Activated T-helper 1 cell treated with anti-CD3 and anti-CD28 coated beads, Interleukin-2, amount 50 U/mL, for 16 hours (primary cell): ENCODE measurements at places on chromosomes 2 and 18.

DNA sequence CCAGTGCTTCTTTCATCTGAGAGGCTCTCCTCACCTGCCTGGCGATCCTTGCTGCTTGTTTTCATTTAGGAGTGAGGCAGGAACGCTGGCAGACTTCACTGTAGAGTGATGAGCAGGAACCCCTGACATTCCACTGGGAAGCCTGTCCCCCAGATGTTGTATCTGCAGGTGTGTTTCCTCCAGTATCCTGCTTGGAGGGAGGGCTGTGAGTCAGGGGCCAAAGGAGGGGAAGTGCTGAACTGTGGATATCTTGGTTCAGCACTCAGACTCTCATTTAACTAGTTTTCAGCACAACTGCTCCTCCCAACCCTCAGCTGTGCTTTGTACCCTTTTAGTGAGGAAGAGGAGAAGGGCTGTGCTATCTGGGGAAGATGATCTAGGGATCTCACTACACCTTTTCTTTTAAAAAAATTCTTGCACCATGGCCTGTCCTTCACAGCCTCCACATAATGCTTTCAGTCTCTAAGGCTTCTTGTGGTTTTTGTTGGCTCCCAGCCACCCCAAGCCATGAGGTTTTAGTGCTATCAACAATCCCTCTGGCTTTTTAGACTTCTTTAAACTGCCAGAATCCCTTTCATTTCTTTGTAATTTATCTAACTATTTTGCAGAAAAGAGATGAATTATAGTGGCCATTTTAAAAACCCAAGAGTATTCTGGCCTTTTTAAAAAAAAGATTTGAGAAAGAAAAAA is 11.2 kb downstream of the ANKAR start:
- no peak for DNase-seq

DNA sequence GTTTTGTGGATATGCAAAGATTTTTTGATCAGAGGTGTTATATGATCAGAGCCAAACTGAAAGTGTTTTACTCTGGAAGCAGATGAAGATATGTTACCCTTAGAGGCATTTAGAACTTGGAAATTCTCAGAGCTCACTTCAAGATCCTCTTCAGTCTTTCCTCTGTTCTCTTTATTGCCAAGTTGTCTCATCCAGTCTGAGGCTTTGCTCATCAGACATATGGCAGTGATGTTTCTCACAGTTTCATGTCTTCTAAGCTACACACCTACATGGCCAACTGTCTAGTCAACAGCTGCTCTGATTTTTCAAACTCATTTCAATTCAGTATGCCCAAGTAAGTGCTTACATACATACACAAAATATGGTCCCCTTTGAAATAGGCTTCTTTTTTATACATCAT is 1504.3 kb upstream of the PIK3C3 start:
- no peak for DNase-seq

GRCh38 chr2:199850218-199850717 is 724 bp downstream of the FTCDNL1 start:
- DNase-seq = no peak

- no peak for DNase-seq
These were observed 2.0 kb downstream of the HOXD3 start for GRCh38 chr2:176158855-176159662.

- DNase-seq = no peak
These were observed 1.4 kb upstream of the MBP start for GRCh38 chr18:77133835-77134496.

GRCh38 chr2:111671426-111672150 is 212.4 kb downstream of the ANAPC1 start:
- no peak for DNase-seq

DNA sequence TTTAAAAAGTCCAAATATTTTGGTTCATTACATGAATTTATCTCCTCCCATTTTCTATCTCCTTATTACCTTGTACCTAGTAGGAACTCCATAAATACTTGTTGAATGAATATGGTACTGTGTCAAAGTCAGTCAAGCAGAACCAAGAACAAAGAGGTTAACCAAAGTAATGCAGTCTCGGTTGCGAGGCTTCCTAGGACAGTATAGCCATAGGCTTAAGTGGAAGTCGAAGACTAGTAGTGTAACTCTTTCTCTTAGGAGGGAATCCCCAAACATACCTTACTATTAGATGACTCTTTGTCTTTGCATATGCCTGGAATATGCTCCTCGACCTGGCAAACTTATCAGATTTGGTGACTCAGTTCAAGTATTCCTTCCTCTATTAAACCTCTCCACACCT is 4.8 kb downstream of the LIPT1 start:
- no peak for DNase-seq

DNA sequence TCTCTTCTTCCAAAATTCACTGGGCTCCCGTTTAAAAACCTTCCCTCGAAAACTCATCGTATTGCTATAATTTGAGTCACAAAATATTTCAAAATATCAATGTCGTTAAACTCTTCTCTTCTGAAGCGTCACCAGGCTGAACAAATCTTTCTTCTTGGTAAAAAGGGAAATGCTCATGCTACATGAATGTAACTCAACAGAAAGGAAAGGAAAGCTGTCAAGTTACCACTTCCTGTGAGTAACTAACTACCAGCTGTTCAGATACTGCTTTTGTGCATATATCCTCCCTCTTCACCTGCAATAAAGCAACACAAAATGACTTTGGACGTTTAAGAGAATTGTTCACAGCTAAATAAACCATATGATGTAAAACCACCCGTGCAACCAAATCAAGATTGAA is 95.4 kb downstream of the DOCK10 start:
- DNase-seq = no peak

- DNase-seq = no peak
These were observed 208.3 kb upstream of the FANCL start for GRCh38 chr2:58449286-58450010.

DNA sequence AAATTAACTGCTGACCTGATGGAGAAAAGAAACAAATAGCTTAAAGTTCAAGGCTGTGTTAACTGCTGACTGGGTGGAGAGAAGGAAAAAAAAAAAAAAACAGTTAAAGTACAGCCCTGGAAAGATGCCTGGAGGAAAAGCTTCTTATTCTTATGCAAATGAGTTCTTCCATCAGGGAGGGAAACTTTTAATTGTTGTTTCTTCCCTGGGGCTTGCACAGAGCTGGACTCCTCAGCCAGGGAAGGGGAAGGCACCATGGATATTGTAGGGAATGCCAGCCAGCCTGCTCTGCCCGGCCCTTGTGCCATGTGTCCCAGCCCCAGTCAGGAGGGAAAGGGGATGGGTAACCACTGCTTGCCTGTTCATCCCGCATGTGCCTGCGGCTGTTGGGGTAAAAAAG is 833.1 kb upstream of the CRIM1 start:
- no peak for DNase-seq

DNA sequence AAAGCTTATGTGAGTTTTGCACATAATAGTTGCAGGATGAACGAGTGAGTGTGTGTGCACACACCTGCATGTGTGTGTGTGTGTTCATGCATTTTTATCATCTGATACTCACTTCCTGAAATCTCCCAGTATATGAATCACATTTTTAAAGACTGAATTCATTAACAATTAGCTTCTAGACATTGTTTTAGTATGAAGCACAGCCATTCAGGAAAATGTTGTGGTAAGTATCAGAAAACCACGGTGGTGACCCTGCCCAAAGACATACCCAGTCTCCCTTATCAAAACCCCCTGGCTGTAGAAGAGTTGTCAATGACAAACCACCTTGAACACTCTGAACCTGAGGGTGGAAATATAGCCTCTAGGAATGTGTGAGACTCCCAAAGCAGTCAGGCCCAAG is 220.8 kb downstream of the ALK start:
- DNase-seq = no peak

DNA sequence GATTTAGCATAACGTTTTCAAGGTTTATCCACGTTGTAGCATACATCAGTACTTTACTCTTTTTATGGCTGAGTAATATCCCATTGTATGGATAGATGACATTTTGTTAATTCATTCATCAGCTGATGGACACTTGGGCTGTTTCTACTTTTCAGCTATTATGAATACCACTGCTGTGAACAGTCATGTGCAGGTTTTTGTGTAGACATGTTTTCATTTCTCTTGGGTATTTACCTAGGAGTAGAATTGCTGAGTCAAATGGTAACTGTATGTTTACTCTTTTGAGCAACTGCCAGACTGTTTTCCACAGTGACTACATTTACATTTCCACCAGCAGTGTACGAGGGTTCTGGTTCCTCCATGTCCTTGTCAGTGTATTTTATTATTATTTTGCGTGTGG is 33.9 kb downstream of the COX7A2L start:
- no peak for DNase-seq

- DNase-seq = no peak
These were observed 26.4 kb downstream of the ASXL2 start for GRCh38 chr2:25851740-25852503.

DNA sequence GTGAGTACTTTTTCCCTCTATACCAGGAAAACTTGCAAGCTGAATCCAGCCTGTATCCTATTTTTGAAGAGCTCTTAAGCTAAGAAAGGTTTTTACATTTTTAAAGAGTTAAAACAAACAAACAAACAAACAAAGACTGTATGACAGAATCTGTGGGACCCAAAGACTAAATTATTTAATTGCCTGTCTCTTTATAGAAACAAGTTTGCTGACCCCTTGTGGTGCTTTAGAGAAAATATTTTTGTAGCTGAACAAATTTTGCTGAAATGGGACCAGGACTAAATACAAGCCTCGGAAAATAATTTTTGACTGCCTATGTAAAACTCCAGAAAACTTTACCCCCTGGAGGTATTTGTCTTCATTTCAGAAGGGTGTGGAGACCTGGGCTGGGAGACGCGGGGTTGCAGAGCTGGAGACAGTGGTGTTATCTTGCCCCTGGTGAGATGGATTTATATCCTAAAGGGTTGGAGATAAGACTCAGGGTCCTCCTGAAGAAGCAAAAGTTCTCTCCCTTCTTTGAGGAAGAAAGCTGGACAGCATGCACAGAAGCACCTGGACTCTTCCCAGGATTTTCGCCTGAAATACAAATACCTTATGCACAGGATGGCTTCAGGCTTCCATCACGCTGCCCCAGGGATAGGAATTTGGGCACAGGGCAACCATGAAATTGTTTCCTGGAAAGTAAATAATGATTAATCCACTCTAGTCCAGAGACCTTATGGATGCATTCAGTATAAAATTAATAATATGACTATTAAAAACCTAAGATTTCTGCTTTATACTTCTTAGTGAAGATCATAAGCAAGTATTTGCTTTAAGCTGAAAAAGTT is 54.3 kb downstream of the TMX3 start:
- DNase-seq = no peak

GRCh38 chr2:176251928-176252327 is 17.3 kb upstream of the MTX2 start:
- DNase-seq = no peak

DNA sequence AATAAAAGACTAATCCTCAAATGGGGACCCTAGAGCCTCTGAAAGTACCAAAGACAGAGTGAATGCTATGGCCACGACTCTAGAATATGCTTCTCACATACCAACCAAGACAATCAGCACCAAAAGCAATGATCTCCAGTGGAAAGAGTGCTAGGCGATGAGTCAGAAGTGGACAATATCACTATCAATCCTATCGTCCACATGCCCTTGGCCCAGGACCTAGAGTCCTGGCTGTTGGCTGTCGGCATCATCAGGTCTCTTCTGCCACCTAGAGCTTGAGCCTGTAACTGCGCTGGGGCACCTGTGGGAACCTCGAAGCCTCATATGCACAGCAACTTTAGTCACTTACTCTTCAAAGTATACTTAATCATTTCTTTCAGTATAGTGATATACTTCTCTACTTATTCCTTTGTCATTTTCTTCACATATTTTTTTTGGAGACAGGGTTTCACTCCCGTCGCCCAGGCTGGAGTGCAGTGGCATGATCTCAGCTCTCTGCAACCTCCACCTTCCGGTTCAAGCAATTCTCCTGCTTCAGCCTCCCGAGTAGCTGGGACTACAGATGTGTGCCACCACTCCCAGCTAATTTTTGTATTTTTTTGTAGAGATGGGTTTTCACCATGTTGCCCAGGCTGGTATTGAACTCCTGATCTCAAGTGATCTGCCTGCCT is 29.7 kb downstream of the NOL10 start:
- no peak for DNase-seq
